ENCODE measurements at places on chromosomes 6 and 20. TPM values are rescaled to one million over a fixed set of nuclear protein-coding genes. Genes with fewer than 3 reads are reported as not detected.
A peak's percentile ranks its signal among the peaks of the same experiment; 100 is the strongest.

Gene TINAG
- total RNA-seq, result 0.27 TPM

Gene BRD2
- total RNA-seq, result 70.0 TPM

Gene PRDM13
- total RNA-seq, result not detected

- DNase-seq, result no peak
Observed at GRCh38 chr6:100217225-100218012, 223.4 kb upstream of the MCHR2 start.

GRCh38 chr6:3252369-3252768 lies 6.4 kb upstream of the PSMG4 start:
- no peak for DNase-seq

- peak; percentile 69 for DNase-seq
Observed at GRCh38 chr20:53917145-53918019, 153.0 kb downstream of the BCAS1 start.

Gene RING1
- total RNA-seq, result 31.6 TPM

DNA sequence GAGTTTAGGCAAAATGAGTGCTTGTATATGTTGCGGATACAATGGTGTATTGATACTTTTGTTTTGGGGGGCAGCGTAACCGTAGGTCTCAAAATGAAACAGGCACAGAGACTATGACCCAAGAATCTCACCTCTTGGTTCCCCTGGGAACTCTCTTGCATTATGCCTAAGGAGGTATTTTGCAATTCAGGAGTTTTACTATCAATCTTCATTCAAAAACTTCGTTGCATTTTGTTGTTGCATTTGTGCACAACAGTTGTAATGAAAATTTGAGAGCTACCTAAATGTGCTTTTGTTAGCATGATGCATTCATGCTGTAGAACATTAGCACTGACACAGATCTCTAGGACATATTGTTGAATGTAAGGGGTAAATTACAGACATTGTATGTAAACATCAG lies 18.2 kb downstream of the VTA1 start:
- no peak for DNase-seq

Gene ABHD16B
- total RNA-seq, result not detected

- DNase-seq, result peak; percentile 76
Observed at GRCh38 chr20:34538671-34539123, 19.8 kb upstream of the MAP1LC3A start.

GRCh38 chr6:110415086-110415916 lies at the start of gene DDO:
Gene DDO, minus strand, starts transcription at chr6:110415575. Its CDS starts 2,113 bp downstream, at chr6:110413462.
- peak; percentile 87 for DNase-seq

Gene PKHD1
- 0.04 TPM for total RNA-seq

GRCh38 chr20:45867819-45868176 lies 10.4 kb downstream of the ZSWIM3 start:
- no peak for DNase-seq

DNA sequence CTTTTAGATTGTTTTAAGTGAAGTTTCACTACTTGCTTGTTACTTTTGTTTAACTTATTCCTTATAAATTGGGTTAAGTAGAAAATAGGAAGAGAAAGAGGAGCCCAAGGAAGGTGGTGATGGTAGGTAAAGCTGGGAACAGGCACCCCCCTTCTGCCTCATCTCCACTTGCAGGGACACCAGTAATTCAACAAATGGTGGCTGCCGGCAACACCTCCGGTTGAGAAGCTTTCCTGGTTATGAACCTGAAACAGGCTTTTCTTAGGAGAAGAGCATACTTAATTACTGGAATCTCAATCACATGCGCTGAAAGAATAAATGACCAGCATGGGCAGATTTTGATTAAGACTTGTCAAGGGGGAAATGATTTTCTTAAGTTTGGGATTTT lies 158.9 kb upstream of the ZNF217 start:
- no peak for DNase-seq

DNA sequence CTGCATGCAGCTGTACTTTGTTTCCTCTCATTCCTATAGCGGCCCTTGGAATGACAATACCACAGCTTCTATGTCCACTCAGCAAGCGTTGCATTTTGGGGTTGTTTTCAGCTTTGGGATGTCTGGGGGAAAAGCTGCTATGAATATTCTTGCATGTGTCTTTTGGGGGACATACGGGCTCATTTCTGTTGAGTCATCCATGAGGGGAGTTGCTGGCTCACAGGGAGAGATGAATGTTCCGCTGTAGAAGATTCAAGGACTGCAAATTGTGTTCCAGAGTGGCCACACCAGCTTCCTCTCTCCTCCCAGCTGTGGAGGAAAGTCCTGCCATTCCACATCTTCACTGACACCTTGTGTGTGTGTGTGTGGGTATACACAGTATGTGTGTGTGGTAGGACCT lies 43.3 kb downstream of the TGM2 start:
- DNase-seq, result no peak

- no peak for DNase-seq
Observed at GRCh38 chr20:41716911-41717310, 98.7 kb upstream of the CHD6 start.

GRCh38 chr6:135909737-135910387 lies 58.4 kb downstream of the PDE7B start:
- DNase-seq, result no peak

DNA sequence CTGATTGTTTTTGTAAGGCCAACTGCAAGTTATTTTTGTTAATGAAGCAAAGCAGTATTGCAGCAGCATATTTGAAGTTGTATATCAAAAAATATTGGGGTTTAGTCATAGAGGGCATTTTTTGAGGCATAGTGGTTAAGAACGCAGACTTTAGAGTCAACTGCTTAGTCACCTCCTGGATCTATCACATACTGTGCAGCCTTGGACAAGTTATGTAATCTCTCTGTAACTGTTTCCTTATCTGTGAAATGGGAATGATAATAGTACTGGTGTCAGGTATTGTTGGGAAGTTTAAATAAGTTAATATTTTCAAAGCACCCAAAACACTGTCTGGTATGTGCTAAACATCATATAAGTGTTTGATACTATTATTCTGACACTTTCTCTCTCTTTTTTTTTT lies 27.2 kb upstream of the EFHC1 start:
- no peak for DNase-seq

Gene ENPP4
- total RNA-seq, result 14.2 TPM

GRCh38 chr6:65052626-65053025 lies 654.4 kb downstream of the EYS start:
- no peak for DNase-seq

GRCh38 chr20:63735859-63736718 lies at the start of gene LIME1:
Gene LIME1, plus strand, starts transcription at chr20:63736664. Its CDS starts 886 bp downstream, at chr20:63737550.
- no peak for DNase-seq

- DNase-seq, result no peak
Observed at GRCh38 chr6:67935976-67936477, 699.1 kb upstream of the ADGRB3 start.

DNA sequence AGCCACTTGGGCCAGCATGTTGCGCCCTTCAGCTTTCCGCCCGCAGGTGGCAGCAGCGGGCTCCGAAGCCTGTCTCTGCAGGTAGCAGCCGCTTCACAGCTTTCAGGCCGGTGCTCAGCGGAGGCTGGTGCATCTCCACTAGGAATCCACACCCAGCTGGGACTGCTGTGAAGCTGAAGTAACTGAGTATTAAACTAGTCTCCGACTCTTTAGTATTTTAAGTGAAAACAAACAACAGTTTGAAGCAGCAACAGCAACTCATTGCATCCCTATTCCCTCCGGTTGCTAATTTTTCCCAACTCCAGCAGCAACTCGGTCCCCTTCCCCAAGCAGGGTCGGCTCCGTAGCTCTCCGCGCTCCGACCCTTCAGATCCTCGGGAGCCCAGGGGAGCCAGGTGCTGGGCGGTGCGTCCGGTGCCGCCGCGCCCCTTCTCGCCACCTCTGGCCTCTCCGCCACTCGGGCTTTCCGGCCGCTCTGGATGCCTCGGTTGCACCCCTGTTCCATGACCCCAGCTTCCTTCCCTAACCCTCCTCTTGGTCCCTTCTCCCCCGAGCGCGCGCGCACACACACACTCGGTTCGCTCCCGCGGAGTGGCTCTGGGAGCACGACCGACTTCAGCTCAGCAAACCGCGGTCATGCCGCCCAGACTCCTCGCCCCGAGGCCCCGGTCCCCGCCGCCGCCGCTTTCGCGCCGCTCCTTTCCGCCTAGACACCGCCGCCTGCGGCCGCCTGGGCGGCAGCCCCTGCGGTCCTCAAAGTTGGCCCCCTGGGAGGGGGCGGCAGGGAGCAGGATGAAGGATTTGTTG lies 765 bp upstream of the NKAIN2 start:
- DNase-seq, result peak; percentile 71

GRCh38 chr20:34322267-34323105 lies 19.3 kb upstream of the AHCY start:
- DNase-seq, result no peak

- DNase-seq, result no peak
Observed at GRCh38 chr6:84182001-84182400, 45.4 kb downstream of the CEP162 start.

DNA sequence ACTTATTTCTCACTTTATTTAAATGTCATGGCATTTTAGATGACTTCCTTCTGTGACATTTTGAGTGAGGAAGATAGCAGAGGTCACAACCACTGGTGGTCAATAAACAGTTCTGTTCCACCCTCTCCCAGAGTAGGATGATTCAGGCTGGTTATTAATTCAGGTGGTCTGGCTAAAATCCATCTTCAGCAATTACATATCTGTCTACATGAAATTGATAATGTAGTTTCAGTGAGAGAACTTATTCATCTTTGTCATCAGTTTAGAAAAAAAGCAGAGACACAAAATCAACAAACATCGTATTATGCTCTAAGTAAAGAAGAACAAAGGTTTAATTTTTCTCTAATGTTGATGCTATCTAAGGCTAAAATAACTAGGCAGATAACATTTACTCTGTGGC lies 525.5 kb downstream of the TENT5A start:
- DNase-seq, result no peak

Data from psoas muscle (tissue), 8 donors.